ENCODE measurements at places on chromosomes 5 and 9. TPM values are rescaled to one million over a fixed set of nuclear protein-coding genes. Genes with fewer than 3 reads are reported as not detected.

The SUSD3 gene
- 51.4 TPM for total RNA-seq

The NDUFS6 gene
- 18.8 TPM for total RNA-seq

The FAM240B gene
- not detected for total RNA-seq

The OLFML2A gene
- total RNA-seq: not detected

DNA sequence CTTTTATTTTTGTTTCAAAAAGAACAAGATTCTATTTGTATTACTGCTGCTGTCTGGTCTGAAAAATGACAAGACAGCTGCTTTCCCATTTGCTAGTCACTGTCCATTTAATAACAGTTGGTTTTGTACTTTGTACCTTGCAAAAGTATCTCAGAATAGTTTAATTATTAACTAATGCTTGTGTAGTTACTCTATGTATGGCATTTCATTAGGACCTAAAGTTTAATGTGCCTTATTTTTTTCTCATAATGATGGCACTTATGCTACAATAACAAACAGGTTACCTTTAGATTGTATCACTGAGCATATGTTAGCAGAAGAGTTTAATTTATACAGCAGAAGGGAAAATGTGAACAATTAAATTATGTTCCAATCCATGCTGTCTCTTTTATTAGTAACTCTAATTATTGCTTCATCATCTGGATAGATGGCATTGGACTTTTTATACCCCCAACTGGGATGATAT is 134.2 kb downstream of the CDH10 start:
- no peaks in the 10 kb centered on the region for H3K4me1 ChIP-seq
- no peaks in the 10 kb centered on the region for H3K27me3 ChIP-seq
- H3K27ac ChIP-seq: no peak overlapping the region
- DNase-seq: no peak

- H3K36me3 ChIP-seq: no peaks in the 10 kb centered on the region
- no peaks in the 10 kb centered on the region for H3K4me1 ChIP-seq
- no peak for DNase-seq
- H3K27me3 ChIP-seq: no peaks in the 10 kb centered on the region
- H3K27ac ChIP-seq: no peak overlapping the region
Observed at GRCh38 chr5:163089926-163090325, 347.5 kb upstream of the CCNG1 start.

- H3K27ac ChIP-seq: no peak overlapping the region
- H3K36me3 ChIP-seq: peaks cover 7% of the 10 kb centered on the region
- H3K4me1 ChIP-seq: peaks cover 23% of the 10 kb centered on the region
- no peaks in the 10 kb centered on the region for H3K27me3 ChIP-seq
Observed at GRCh38 chr9:112061152-112061740, 113.9 kb downstream of the SUSD1 start.

DNA sequence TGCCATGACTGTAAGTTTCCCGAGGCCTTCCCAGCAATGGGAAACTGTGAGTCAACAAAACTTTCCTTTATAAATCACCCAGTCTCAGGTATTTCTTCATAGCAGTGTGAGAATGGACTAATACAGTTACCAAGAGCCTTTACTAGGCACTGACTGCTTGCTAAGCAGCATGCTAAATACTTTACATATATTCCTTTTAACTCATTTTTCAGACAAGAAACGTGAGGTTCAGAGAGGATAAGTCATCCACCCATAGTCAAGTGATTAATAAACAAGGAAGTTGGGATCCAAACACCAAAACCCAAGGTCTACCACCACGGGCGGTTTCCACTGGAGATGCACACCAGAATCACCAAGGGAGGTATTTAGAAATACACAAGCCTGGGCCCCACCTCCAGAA is 50.8 kb downstream of the GABBR2 start:
- no peak for DNase-seq
- H3K4me1 ChIP-seq: no peaks in the 10 kb centered on the region
- no peak overlapping the region for H3K4me3 ChIP-seq
- H3K36me3 ChIP-seq: no peaks in the 10 kb centered on the region
- no peak overlapping the region for H3K27ac ChIP-seq
- H3K27me3 ChIP-seq: peaks cover 3% of the 10 kb centered on the region

GRCh38 chr5:883475-884181 is 9.0 kb downstream of the BRD9 start:
- no peak overlapping the region for H3K4me3 ChIP-seq
- H3K27ac ChIP-seq: no peak overlapping the region
- peaks cover 19% of the 10 kb centered on the region for H3K4me1 ChIP-seq
- peaks cover 77% of the 10 kb centered on the region for H3K36me3 ChIP-seq
- no peaks in the 10 kb centered on the region for H3K27me3 ChIP-seq
- no peak for DNase-seq

DNA sequence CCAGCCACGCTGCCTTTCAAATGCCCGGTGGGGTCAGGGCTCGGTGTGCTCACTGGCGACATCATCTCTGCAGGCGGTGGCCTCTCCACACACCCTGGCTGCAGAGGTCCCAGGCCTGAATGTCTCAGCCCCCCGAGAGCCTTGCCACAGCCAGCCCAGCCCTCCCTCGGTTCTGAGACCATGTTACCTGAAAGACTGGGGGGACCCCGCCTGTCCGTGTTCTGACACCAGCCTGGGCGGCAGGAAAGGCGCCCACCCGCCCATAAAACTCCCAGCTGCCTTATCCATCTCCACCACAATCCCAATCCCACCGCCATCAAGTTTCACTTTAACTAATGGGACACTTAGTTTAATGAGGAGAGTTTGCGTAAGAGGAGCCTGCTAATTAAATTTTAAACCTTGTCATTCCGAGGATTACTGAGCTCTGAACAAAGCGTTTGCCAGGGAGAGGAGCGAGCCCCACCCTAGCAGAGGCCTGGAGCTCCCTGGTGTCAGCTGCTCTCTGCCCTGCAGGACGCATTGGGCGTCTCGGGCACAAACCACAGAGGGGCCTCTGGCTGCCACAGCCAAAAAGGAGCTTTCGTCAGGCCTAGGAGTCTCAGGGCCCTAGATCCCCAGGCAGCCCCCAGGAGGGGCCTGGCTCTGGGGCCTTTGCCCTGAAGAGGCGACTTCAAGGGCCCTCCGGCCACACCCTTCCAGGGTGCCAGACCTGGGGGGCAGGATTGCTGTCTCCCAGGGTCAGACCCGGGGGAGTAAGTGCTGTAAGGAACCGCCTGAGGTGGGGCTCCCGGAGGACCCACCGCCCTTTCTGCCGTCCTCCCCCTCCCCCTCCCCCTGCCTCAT is 15.3 kb downstream of the LHX3 start:
- no peak overlapping the region for H3K27ac ChIP-seq
- no peaks in the 10 kb centered on the region for H3K4me1 ChIP-seq
- H3K27me3 ChIP-seq: peaks cover 41% of the 10 kb centered on the region
- H3K36me3 ChIP-seq: no peaks in the 10 kb centered on the region
- DNase-seq: no peak
- no peak overlapping the region for H3K4me3 ChIP-seq

- no peak overlapping the region for H3K4me3 ChIP-seq
- no peak overlapping the region for H3K27ac ChIP-seq
- no peak for DNase-seq
- H3K4me1 ChIP-seq: peaks cover 3% of the 10 kb centered on the region
- no peaks in the 10 kb centered on the region for H3K27me3 ChIP-seq
- peaks cover 1% of the 10 kb centered on the region for H3K36me3 ChIP-seq
Observed at GRCh38 chr5:110686270-110686669, 40.2 kb downstream of the TMEM232 start.

DNA sequence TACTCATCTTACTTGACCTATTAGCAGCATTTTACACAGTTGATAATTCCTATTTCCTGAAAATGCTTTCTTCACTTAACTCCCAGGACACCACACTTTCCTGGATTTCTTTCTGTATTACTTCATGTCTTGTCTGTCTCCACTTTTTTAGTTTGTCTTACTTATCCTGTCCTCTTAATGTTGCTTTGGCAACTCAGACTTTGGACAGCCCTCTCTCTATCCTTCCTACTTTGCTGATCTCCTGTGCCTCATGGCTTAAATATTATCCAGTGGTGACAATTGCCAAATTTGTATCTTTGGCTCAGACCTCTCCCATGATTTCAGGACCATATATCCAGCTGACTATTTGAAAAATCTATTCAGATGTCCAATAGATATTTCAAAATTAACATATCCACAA is 39.8 kb upstream of the NUDT12 start:
- no peaks in the 10 kb centered on the region for H3K4me1 ChIP-seq
- H3K4me3 ChIP-seq: no peak overlapping the region
- no peak for DNase-seq
- H3K27me3 ChIP-seq: no peaks in the 10 kb centered on the region
- H3K27ac ChIP-seq: no peak overlapping the region

DNA sequence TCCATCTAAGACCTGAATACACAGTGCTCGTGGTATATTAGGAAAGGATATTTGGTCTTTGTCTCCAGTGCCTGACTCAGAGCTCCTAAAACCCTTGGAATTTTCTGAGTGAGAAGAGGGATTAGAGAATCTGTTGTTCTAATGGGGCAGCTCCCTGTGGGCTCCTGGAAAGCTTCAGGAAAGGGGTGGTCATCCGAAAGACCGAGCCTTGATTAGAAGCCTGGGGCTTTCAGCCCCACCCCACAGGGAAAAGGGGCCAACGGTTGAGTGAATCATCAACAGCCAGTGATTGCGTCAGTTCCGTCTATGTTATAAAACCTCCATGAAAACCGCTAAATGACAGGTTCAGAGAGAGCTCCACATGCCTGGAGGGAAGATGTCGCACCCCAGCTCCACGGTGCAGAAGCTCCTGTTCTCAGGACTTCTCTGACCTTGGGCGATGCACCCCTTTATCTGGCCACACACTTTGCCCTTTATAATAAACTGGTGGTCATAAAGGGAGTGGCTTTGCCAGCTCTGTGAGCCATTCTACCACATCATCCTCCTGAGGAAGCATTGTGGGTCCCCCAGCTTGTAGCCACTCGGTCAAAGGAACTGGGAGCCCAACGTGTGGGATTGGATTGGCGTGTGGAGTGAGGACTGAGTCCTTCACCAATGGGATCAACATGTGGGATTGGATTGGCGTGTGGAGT is 71.0 kb upstream of the ICE1 start:
- no peak overlapping the region for H3K27ac ChIP-seq
- H3K4me3 ChIP-seq: no peak overlapping the region
- H3K27me3 ChIP-seq: peaks cover 5% of the 10 kb centered on the region
- no peak for DNase-seq
- no peaks in the 10 kb centered on the region for H3K36me3 ChIP-seq

- no peaks in the 10 kb centered on the region for H3K4me1 ChIP-seq
- H3K27ac ChIP-seq: no peak overlapping the region
- H3K27me3 ChIP-seq: no peaks in the 10 kb centered on the region
- no peak for DNase-seq
- peaks cover 32% of the 10 kb centered on the region for H3K36me3 ChIP-seq
Observed at GRCh38 chr9:113192455-113192854, 28.6 kb downstream of the FKBP15 start.

DNA sequence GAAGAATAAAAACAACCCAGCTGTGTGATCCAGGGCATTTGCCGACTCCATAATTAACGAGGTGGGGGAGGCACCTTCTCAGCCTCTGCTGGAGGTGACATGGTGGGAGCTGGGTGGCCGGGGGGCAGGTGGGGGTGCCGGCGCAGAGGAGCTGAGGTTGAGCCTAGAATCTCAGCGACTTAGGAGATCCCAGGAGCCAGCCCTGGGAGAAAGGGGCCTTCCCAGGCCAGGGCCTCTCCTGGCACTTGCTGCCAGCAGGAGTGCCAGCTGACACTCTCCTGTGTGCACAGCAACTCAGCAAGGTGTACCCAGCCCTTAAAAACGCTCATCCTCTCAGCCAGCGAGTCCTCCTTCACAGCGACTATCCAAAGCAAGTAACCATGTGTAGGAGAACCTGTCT is 62.8 kb upstream of the FCN1 start:
- H3K27me3 ChIP-seq: peaks cover 3% of the 10 kb centered on the region
- no peak for DNase-seq
- H3K36me3 ChIP-seq: no peaks in the 10 kb centered on the region
- H3K4me3 ChIP-seq: no peak overlapping the region

DNA sequence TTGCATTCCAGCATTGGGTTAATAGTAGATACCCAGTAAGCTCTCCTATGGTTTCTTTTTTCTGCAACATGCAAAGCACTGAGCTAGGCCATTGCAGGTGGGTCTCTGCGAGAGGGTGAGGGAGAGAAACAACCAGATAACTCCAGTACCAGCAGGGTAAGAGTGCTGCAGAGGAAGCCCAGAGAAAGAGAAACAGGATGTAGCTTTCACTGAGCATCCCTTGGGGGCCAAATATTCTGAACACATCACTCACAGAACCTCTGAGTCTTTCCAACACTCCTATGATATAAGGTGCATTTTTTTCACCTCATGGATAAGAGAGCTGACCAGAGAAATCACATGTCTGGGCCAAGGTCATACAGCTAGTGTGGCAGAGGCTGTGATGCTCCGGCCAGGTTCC is 76.7 kb downstream of the TRIM32 start:
- no peaks in the 10 kb centered on the region for H3K36me3 ChIP-seq
- H3K27me3 ChIP-seq: no peaks in the 10 kb centered on the region
- no peak for DNase-seq
- H3K4me3 ChIP-seq: no peak overlapping the region

GRCh38 chr5:175866377-175866907 is 4.9 kb upstream of the CPLX2 start:
- peaks cover 17% of the 10 kb centered on the region for H3K27me3 ChIP-seq
- no peak overlapping the region for H3K27ac ChIP-seq
- no peak overlapping the region for H3K4me3 ChIP-seq
- no peak for DNase-seq
- no peaks in the 10 kb centered on the region for H3K36me3 ChIP-seq
- H3K4me1 ChIP-seq: no peaks in the 10 kb centered on the region

GRCh38 chr5:31449174-31449573 is 82.7 kb downstream of the DROSHA start:
- H3K27me3 ChIP-seq: no peaks in the 10 kb centered on the region
- peaks cover 76% of the 10 kb centered on the region for H3K36me3 ChIP-seq
- H3K4me1 ChIP-seq: no peaks in the 10 kb centered on the region

DNA sequence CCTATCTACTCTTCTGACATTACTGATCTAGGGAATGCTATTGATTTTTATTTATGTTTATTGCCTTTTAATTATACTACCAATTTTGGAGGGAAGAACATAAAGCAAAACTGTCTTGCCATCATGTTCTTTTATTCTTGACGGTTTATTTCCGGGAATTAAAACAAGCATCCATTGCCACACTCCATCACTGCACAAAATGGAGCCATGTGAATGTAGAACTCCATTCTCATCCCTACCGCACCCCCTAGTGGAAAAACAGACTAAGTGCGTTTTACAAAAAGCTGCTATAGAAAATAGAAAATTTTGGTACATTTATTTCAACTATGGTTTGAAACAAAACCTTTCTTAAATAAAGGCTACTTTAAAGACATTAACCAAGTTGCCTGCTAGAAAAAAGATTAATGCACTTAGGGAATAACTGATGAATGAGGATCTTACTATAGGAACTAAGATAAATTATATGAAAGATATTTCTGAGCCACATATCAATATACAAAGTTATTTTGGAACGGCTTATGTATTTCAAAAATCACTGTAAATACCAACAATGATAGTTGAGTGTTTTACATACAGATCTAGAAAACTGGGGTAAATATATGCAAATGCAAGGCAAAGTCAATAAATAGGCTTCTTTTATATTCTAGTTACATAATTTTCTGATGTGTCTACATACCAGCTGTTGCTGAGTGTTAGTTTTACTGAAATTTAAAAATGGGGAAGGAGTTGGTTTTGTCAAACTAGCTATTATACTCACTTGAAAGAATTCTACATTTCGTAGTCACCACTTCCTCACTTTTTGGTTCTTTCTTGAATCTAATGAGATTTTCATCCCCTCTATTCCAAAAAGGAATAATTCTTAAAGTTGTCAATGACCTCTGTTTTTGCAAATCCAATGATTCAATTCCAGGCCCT is 26.5 kb downstream of the OXCT1 start:
- no peak overlapping the region for H3K27ac ChIP-seq
- H3K36me3 ChIP-seq: peaks cover 33% of the 10 kb centered on the region
- peak; percentile 44 for DNase-seq
- H3K4me1 ChIP-seq: peaks cover 5% of the 10 kb centered on the region
- H3K27me3 ChIP-seq: no peaks in the 10 kb centered on the region
- H3K4me3 ChIP-seq: no peak overlapping the region

Measured in activated CD4-positive, alpha-beta T cell treated with anti-CD3 and anti-CD28 coated beads for 36 hours (primary cell).